ENCODE measurements at places on chromosomes 11 and 22. TPM values are rescaled to one million over a fixed set of nuclear protein-coding genes. Genes with fewer than 3 reads are reported as not detected.

DNA sequence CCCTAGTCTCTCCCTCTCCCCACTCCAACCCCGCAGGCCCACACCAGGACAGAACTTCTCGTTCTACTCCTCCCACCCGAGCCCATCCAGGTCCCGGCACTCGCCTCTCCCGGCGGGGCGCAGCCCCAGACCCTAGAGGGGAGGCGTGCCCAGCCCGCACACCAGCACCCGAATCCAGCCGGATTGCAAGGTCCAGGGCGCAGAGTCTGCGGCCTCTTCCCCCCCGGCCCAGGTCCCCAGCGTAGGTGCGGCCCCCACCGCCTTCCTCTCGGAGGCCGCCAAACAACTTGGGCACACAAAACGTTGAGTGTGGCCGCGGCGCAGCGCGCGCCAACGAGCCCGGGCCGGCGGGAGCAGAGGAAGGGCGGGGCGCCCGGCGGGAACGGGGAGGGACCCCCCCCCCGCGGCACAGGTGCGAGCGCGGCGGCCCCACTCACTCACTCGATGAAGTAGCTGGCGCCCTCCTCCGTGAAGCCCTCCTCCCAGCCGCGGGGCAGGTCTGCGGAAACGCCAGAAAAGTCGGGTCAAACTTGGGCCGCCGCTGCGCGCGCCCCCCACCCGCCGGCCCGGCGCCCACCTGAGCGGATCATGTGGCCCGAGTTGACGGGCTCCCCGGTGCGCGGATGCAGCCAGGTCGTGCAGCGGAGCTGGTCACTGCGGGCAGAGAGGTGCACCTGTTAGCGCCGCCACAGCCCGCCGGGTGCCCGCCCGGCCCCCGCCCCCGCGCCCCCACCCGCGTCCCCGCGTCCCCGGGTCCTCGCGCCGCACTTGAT is 480 bp downstream of the PLEKHA7 start:
- H3K27me3 ChIP-seq = peaks cover 24% of the 10 kb centered on the region
- H3K4me3 ChIP-seq = peak overlapping the region; percentile 83
- H3K4me1 ChIP-seq = peaks cover 16% of the 10 kb centered on the region
- peak; percentile 80 for DNase-seq
- H3K27ac ChIP-seq = peak overlapping the region; percentile 74
- H3K36me3 ChIP-seq = no peaks in the 10 kb centered on the region

- peaks cover 13% of the 10 kb centered on the region for H3K27me3 ChIP-seq
- no peaks in the 10 kb centered on the region for H3K4me1 ChIP-seq
- no peak overlapping the region for H3K4me3 ChIP-seq
- no peak overlapping the region for H3K27ac ChIP-seq
- H3K36me3 ChIP-seq = no peaks in the 10 kb centered on the region
These were observed 187.0 kb downstream of the DSCAML1 start for GRCh38 chr11:117610045-117610444.

DNA sequence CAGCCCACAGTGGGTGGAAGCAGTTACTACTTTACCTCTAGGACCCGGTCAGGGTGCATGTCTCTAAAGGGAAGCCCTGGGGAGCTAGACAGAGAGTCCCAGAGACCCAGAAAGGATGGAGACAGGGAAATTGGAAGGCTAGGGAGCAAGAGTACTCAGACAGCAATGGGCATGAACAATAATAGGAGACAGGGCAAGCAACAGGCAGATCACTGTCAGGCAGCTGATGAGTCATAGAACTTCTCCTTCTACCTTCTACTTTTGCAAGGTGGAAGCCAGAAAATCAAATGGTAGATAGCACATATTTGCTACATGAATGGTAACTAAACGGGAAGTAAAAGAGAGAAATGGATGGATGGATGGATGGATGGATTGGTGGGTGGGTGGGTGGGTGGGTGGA is 19.6 kb downstream of the CD5 start:
- H3K4me3 ChIP-seq = no peak overlapping the region
- no peak for DNase-seq
- H3K4me1 ChIP-seq = peaks cover 14% of the 10 kb centered on the region
- no peaks in the 10 kb centered on the region for H3K36me3 ChIP-seq
- no peaks in the 10 kb centered on the region for H3K27me3 ChIP-seq

- H3K27me3 ChIP-seq = no peaks in the 10 kb centered on the region
- H3K4me1 ChIP-seq = peaks cover 3% of the 10 kb centered on the region
- H3K4me3 ChIP-seq = no peak overlapping the region
- DNase-seq = no peak
These were observed 123.4 kb downstream of the COMMD9 start for GRCh38 chr11:36165621-36166397.

- no peaks in the 10 kb centered on the region for H3K36me3 ChIP-seq
- H3K4me1 ChIP-seq = peaks cover 8% of the 10 kb centered on the region
- no peak overlapping the region for H3K4me3 ChIP-seq
- no peaks in the 10 kb centered on the region for H3K27me3 ChIP-seq
- DNase-seq = no peak
These were observed 5.1 kb upstream of the PPFIA1 start for GRCh38 chr11:70265341-70265740.

The MMP13 gene
- total RNA-seq = not detected

- peaks cover 13% of the 10 kb centered on the region for H3K27me3 ChIP-seq
- H3K4me1 ChIP-seq = no peaks in the 10 kb centered on the region
- DNase-seq = no peak
- no peak overlapping the region for H3K4me3 ChIP-seq
These were observed 54.9 kb upstream of the LRRC55 start for GRCh38 chr11:57126766-57127400.

- no peak overlapping the region for H3K27ac ChIP-seq
- H3K4me1 ChIP-seq = no peaks in the 10 kb centered on the region
- H3K27me3 ChIP-seq = peaks cover 8% of the 10 kb centered on the region
- no peak for DNase-seq
- H3K36me3 ChIP-seq = no peaks in the 10 kb centered on the region
These were observed 22.9 kb upstream of the CCDC188 start for GRCh38 chr22:20173772-20174171.

DNA sequence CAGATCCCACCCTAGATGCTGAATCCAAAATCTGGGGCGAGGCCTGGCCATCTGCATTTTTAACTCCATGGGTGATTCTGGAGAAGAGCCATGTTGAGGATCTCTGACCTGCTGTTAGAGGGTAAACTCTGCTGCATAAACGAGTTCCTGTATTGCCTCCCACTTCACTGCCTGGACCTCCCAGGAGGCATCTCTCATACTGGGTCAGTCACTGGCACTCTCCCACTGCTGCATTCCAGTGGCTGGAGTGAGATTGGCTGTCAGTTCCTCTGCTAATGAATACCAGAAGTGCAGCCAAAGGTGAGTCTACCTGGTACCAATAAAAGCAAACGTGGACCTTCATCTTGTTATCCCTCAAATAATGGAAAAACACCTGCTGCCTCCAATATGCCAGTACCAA is 10.3 kb downstream of the POLDIP3 start:
- H3K4me3 ChIP-seq = no peak overlapping the region
- H3K36me3 ChIP-seq = peaks cover 52% of the 10 kb centered on the region
- H3K27me3 ChIP-seq = no peaks in the 10 kb centered on the region
- H3K27ac ChIP-seq = peak overlapping the region; percentile 24
- DNase-seq = no peak

DNA sequence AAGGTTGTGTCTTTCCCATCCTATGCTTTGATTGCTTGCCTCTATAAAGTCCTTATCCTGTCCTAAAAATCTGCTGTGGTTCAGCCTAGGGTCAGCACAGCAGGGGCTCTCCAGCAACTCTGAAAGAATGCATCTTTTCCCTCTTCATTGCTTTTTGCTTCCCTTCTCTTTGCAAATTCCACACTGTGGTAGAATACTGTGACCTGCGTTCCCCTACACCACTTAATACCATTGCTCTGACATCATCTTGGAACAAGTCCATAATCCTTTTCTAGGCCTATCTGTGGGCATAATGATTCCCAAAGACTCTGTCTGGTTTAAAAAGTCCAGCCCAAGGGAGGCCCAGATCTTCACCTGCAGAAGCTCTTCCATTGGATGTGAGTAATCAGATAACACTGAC is 177.7 kb downstream of the NAV2 start:
- H3K4me3 ChIP-seq = no peak overlapping the region
- no peaks in the 10 kb centered on the region for H3K4me1 ChIP-seq
- no peaks in the 10 kb centered on the region for H3K36me3 ChIP-seq
- no peak overlapping the region for H3K27ac ChIP-seq
- H3K27me3 ChIP-seq = no peaks in the 10 kb centered on the region
- no peak for DNase-seq

The HORMAD2 gene
- not detected for total RNA-seq

The CDC42EP1 gene
- total RNA-seq = 80.9 TPM

- no peak overlapping the region for H3K27ac ChIP-seq
- no peaks in the 10 kb centered on the region for H3K27me3 ChIP-seq
- no peak overlapping the region for H3K4me3 ChIP-seq
- no peak for DNase-seq
- H3K36me3 ChIP-seq = no peaks in the 10 kb centered on the region
These were observed 24.5 kb upstream of the LRRC4C start for GRCh38 chr11:41483956-41484355.

The A4GALT gene
- total RNA-seq = 7.0 TPM

The IFTAP gene
- total RNA-seq = 17.8 TPM

- H3K27ac ChIP-seq = peak overlapping the region; percentile 95
- H3K4me3 ChIP-seq = peak overlapping the region; percentile 84
- H3K27me3 ChIP-seq = no peaks in the 10 kb centered on the region
- no peaks in the 10 kb centered on the region for H3K36me3 ChIP-seq
These were observed 50.4 kb downstream of the FAM83F start for GRCh38 chr22:40044870-40045834.

DNA sequence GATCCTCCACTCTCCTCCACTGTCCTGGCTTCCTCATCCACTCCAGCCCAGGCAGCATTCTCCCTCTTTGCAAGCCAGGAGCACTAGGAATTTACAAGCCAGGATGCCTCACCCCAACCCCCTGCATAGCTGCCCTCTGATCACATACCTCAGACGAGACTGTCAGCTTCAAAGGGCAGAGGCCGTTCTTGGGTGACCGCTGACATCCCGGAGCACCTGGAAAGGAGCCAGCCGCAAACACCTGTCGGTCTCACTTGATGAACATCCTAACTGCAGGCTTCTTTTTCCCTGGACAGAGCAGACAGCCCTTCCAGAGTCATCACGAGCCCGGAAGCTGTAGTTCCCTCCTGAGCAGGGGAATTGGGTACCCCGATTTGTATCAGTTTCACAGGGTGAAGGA is 451.3 kb upstream of the B3GAT1 start:
- DNase-seq = no peak
- peaks cover 17% of the 10 kb centered on the region for H3K27me3 ChIP-seq
- no peaks in the 10 kb centered on the region for H3K36me3 ChIP-seq
- no peak overlapping the region for H3K27ac ChIP-seq
- H3K4me1 ChIP-seq = no peaks in the 10 kb centered on the region

DNA sequence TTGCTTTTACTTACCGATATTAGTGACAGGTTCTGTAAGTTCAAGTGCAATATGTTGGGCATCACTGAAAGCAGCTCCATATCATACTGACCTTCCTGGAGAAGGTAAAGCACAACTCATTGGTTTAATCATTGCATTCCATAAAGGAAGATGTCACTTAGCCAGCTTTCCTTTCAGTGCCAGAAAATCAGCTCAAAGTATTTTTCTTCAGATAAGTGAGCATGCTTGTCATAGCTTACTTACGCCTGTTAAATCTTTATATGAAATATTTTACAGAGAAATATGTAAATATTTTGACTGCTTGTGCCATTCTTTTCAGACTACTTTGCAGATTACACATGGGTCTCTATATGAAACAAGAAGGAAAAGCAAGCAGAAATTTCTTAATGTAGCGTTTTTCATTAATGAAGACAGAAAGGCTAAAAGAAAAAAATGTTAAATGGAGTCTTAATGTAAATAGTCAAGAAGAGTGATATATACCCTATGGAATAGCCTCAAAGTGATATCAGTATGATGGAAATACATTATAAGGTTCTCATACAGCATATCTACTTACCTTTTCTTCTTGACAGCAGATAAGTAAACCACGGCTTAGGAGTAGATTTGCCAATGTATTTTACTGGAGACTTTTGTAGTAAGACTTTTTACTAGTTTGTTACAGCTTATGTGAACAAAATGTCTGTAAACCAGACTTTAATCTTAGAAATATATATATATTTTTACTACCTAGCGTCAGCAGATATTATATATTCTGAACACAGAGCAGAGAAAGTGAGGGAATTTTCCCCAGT is 649.7 kb downstream of the METTL15 start:
- no peak overlapping the region for H3K4me3 ChIP-seq
- no peaks in the 10 kb centered on the region for H3K27me3 ChIP-seq
- no peaks in the 10 kb centered on the region for H3K36me3 ChIP-seq
- no peaks in the 10 kb centered on the region for H3K4me1 ChIP-seq

The NAALADL1 gene
- 2.7 TPM for total RNA-seq

- no peaks in the 10 kb centered on the region for H3K36me3 ChIP-seq
- DNase-seq = no peak
- no peaks in the 10 kb centered on the region for H3K4me1 ChIP-seq
- H3K4me3 ChIP-seq = no peak overlapping the region
These were observed 8.1 kb downstream of the OR8A1 start for GRCh38 chr11:124577716-124578427.

The GRAP2 gene
- total RNA-seq = 0.16 TPM

DNA sequence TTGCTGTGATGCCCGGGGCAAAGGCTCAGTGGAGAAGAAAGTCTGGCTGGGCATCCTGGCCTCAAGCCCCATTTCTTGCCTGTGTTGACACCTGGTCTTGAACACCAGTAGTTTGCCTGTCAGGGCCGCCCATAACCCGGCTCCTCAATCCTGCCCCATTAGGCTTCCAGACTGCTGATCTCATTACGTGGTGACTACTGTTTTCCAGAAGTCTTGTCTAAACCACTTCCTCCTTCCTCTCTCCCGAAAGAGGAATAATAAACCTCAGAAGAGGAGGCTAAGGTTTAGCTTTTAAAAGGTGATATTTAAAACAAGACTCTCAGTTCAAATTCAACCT is 97.7 kb downstream of the CD44 start:
- H3K36me3 ChIP-seq = no peaks in the 10 kb centered on the region
- no peaks in the 10 kb centered on the region for H3K27me3 ChIP-seq
- DNase-seq = no peak
- peak overlapping the region; percentile 70 for H3K27ac ChIP-seq
- H3K4me1 ChIP-seq = peaks cover 30% of the 10 kb centered on the region

The OR51I1 gene
- not detected for total RNA-seq

- H3K27me3 ChIP-seq = no peaks in the 10 kb centered on the region
- H3K4me3 ChIP-seq = no peak overlapping the region
- H3K27ac ChIP-seq = no peak overlapping the region
- no peaks in the 10 kb centered on the region for H3K36me3 ChIP-seq
- DNase-seq = no peak
These were observed 8.4 kb downstream of the MSANTD2 start for GRCh38 chr11:124791626-124792341.

- no peak for DNase-seq
- H3K27ac ChIP-seq = no peak overlapping the region
- no peaks in the 10 kb centered on the region for H3K36me3 ChIP-seq
- peaks cover 59% of the 10 kb centered on the region for H3K27me3 ChIP-seq
These were observed 3.1 kb upstream of the PGGHG start for GRCh38 chr11:285894-286220.

The MAPK8IP2 gene
- total RNA-seq = 2.6 TPM

- DNase-seq = peak; percentile 85
- H3K4me3 ChIP-seq = no peak overlapping the region
- peaks cover 56% of the 10 kb centered on the region for H3K4me1 ChIP-seq
These were observed 97.3 kb upstream of the AKIP1 start for GRCh38 chr11:8813658-8814057.

The OVOL1 gene
- total RNA-seq = 64.4 TPM

- no peak overlapping the region for H3K27ac ChIP-seq
- no peak for DNase-seq
- no peak overlapping the region for H3K4me3 ChIP-seq
These were observed 26.3 kb downstream of the OPCML start for GRCh38 chr11:133506023-133506422.
